ENCODE measurements at places on chromosomes 13 and 19.

- DNase-seq: no peak
Measured at GRCh38 chr13:113475911-113476310, 14.6 kb downstream of the DCUN1D2 start.

- no peak for DNase-seq
Measured at GRCh38 chr13:40178130-40178529, 488.3 kb downstream of the FOXO1 start.

DNA sequence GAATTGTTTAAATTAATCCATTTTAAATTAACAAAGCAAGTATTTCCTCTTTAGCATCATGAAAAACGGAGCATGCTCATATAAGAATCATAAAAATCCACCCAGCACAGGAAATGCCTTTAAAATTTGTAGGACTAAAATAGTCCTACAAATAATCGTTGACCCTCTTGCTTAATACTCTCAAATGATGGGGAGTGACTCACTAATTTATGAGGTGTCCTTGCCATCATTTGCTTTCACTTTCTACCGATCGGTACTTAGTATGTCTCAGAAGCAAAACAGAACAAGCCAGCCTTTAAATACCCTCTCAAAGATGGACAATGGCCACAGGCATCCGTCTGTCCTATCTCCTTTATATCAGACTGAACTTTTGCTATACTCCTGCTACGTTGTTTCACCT is 97.2 kb downstream of the SUCLA2 start:
- no peak for DNase-seq

- DNase-seq: no peak
Measured at GRCh38 chr19:39053276-39054090, 21.1 kb upstream of the FBXO27 start.

- DNase-seq: no peak
Measured at GRCh38 chr19:49243129-49243528, 81.9 kb downstream of the SLC6A16 start.

DNA sequence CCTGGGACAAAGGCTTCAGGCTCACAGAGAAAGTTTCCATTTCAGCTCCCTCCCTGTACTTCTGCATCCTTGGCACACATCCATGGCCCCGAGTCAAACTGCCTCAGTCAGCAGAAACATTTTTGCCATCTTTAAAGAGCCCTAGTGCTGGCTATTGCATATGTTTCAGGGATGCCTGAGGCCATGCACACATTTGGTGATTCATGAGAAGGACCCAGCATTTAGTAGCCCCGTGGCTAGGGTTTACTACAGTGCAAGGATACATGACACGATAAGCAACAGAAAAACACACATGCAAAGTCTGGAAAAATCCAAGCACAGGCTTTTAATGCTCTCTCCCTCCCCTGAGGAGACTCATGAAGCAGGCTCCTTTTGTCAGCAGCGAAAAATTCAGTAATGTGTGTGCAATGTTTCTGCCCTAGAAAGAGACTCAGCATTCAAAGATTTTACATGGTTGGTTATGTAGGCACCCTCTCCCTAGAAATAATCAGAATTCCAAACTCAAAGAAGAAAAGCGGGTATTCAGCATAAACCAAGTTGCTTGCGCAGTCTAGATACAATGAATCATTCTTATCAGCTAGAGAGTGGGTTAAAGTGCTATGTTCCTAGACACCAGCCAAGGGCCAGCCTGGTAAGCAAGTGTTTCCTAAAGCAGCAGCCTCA is 17.6 kb downstream of the ACOD1 start:
- no peak for DNase-seq

DNA sequence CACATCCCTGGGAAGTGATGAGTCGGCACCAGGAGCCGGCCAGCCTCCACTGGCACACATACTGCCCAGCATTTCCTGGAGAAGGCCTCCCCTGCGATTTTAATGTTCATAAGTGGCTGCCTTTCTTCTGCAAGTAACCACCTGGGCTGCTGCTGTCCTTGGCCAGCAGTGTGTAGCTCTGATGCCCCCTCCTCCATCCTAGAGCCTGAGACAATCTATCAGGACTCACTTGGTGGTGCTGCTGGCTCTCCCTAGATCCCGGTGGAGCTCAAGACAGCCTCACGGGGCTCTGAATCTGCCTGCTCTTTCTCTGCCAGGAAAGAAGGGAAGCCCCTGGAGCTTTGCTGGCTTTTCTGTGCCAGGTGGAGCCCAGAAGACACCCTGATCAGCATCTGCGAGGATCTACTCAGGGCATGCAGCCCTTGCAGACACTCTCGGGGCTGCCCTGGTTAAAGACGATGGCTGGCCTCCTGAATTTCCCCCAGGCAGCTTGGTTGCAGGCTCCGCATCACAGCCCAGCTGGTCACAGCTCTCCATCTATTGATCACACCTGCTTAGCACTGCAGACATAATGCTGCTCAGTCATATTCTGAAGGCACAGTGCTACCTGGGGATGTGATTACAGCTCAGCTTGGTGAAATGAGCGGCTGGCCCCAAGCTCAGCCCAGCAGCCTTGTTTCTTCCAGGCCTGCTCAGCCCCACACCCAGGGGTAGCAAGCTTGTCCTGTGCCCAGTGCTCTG is 122.3 kb downstream of the ZDHHC20 start:
- DNase-seq: no peak

DNA sequence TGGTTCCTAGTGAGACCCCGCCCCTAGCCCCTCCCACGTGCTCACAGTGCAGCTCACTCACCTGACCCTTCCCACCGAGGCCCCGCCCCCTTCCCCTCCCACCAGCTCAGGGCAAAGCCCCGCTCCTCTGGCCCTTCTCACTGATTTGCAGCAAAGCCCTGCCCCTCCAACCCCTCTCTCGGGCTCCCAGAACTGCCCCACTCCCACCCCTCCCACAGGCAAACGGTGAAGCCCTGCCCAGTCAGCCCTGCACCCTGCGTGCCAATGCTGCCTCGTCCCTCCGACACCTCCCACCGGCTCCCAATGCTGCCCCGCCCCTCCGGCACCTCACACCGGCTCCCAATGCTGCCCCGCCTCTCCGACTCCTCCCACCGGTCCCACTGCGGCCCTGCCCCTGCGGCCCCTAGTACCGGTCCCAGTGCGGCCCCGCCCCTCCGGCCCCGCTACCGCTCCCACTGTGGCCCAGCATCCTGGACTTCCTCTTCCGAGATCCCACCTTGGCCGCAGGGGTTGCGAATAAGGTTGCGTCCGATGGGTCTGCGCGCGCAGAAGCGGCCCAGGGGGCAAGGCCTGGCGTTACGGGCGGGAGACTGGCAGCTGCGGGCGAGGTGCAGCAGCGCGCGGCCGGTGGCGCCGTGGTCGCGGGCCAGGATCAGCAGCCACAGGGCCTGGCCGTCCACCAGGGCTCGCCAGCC is 834 bp downstream of the FBXO27 start:
- DNase-seq: peak; percentile 34
